Endodermal cell (in vitro differentiated cells): ENCODE measurements at places on chromosomes 16 and 17. TPM values are rescaled to one million over a fixed set of nuclear protein-coding genes. Genes with fewer than 3 reads are reported as not detected.

- no peak for DNase-seq
Observed at GRCh38 chr17:77475016-77475976, 334.5 kb downstream of the SEC14L1 start.

CDH13 gene
- total RNA-seq = 0.68 and 1.8 TPM in 2 replicates

GRCh38 chr17:50066995-50067394 lies 11.1 kb downstream of the ITGA3 start:
- no peak for DNase-seq

- DNase-seq = no peak
Observed at GRCh38 chr16:78116946-78117345, 17.5 kb downstream of the WWOX start.

OR3A3 gene
- not detected in 2 replicates for total RNA-seq

- DNase-seq = peak; percentile 16
Observed at GRCh38 chr16:85863384-85863774, 35.6 kb upstream of the IRF8 start.

GRCh38 chr17:861364-861763 lies 79.2 kb downstream of the MRM3 start:
- no peak for DNase-seq

SOX8 gene
- 5.1 and 5.5 TPM in 2 replicates for total RNA-seq

MVD gene
- total RNA-seq = 74.3 to 219 TPM (median 79.8 TPM) in 3 replicates

GRCh38 chr17:76540381-76541300 lies 797 bp downstream of the PRCD start:
- peak; percentile 100 for DNase-seq

DNA sequence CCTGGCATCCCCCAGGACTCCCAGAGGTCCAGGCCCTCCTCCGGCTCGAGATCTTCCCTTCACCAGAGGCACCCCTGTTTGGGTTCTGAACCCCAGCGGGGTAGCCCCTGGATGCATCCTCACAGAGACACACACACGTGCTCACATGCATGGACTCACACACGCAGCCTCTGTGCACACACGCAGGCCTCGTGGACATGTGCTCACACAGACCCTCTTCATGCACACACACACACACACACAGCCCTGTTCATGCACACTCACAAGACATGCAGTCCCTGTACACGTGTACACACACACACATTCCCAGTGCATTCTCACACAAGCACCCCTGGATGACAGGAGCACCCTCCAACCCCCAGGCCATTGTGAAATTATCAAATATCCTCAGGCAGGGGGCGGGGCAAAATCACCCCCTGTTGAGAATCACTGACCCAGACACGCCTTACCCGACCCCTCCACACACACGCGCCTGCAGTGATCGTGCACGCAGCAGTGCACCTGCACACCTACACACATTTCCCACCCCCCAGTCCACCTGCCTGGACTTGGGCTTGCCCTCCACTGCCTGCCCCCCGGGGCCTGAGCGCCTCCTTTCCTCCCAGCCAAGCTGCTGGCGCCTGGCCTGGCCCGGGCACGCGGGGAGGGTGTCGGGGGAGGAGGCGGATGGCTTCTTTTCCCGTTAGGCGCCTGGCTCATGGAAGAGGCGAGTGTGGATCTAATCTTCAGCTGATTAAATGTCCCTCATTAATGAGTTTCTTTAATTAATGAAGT lies 62.6 kb downstream of the ENGASE start:
- no peak for DNase-seq

PITPNM3 gene
- 1.5 to 3.6 TPM (median 2.7 TPM) in 3 replicates for total RNA-seq

SLC38A8 gene
- not detected in 2 replicates for total RNA-seq

DNA sequence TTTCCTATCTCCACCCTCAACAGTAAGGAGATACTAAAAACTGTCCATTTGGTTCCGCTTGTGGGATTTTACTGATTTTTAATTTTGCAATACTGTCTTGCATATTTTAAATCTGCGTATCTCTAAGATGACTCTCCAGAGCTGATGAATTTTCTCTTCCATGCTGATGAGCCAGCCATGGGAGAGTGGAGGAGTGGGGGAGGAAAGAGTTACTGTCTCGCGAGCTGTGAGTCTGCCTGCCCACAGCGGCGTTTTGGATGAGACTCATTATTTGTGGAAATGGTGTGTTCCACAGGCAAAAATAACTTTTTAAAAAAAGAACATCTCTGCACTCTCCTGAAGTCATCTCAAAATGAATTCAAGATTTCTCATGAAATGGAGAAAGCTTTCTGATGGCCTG lies 34.6 kb upstream of the MYOCD start:
- DNase-seq = no peak

GRCh38 chr17:43443381-43443780 lies 40.4 kb upstream of the DHX8 start:
- no peak for DNase-seq

MT2A gene
- total RNA-seq = not detected in 3 replicates
